ENCODE measurements at places on chromosomes 4 and X.

DNA sequence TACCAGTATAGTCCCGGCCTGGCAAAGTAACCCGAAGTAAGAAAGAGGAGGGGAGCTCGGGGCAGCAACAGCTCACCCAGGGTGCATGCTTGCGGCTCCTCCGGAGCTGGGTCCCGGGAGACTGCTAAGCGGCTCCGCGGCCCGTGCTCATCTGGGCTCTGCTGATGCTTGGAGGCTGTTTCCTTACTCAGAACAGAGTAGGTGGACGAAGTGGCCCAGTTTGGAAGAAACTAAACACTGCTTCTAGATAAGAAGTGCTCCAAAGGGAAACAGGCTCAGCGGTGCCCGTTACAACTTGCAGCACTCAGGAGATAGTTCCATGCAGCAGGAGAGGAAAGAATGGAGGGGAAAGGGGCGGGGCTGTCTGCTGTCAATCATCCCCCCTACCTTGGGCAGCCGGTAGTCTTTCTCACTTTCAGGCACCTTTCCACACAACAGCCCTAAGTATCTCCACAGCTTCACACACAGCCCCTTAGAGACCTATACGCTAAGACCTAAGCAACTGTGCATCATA lies at the start of gene COL4A6:
TSS of gene COL4A6 (minus strand) at position 313 of the 514 bp plus-strand sequence. CDS start at position 87, 226 bp downstream.
- DNase-seq = no peak

DNA sequence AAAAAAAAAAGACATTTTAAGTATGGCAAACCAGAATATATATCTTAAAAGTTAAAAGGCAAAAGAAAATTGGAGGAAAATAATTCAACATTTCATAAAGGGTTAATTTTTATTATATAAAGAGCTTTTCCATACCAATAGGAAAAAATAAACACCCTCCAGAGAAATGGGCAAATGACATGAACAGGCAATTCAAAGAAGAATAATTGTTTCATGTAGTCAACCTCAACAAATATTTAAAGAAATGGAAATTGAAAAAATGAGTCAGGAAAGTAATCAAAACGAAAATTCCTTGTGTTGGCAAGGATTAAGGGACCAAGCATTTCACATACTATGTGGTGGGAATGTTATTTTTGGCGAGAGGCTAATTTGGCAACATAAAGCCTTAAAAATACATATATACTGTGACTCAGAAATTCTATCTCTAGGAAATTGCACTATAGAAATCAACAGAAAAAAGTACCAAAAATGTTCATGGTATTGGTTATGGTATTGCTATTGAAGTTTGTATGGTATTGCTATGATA lies 87.6 kb downstream of the HAUS3 start:
- DNase-seq = no peak

DNA sequence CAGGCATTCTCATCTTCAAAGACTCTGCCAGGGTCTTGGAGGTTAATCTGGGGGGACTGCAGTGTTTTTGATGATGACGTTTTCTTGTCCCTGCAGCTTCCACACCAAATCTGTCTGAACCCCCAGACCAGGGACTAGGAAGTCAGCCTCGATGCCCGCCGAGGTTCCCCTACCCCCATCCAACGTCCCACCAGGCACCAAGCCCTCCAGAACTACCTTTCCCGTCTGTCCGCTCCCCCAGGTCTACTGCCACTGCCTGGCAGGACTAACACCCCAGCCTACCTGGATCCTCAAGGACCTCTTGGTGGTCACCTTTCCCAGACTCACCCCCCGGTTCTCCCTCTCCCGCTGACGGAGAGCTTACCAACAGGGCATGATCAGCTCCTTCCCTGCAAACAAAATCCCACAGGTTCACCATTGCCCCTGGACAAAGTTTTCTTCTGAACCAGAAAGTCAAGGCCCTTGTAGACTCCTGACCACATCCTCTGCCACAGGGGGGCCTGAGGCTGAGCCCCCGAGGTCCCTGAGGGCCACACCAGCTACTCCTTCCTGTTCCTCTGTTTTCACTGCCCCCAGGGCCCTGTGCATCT lies 40.9 kb downstream of the HMX1 start:
- no peak for DNase-seq

DNA sequence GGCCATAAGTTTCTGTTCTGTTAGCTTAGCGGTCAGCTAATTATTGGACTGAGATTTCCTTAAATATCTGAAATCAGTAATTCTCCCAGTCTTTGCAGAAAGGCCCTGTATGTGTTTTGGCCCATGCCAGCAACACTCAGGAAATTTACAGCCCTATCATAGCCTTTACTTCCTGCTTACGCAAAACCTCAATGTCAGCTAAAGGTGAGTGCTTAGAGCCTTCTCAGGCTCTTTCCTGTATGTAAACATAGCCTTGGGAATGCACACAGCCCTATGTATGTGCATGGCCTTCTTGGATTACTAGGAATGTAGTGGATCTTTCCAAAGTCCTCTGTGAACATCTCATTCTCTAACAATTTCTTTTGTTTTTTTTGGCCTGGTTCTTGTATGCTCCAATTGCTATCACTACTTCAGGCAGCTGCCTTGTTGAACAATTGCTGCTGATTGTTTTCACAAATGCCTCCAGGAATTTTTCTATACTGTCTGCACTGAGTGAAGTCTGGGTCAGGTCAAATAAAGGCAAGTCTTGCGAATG lies 200.0 kb downstream of the PPP1R2C start:
- no peak for DNase-seq

- DNase-seq = no peak
Observed at GRCh38 chrX:37378404-37378803, 29.2 kb downstream of the PRRG1 start.

- DNase-seq = no peak
Observed at GRCh38 chrX:24482823-24483415, 17.8 kb downstream of the PDK3 start.

- DNase-seq = no peak
Observed at GRCh38 chrX:71525316-71525715, 7.6 kb upstream of the OGT start.

DNA sequence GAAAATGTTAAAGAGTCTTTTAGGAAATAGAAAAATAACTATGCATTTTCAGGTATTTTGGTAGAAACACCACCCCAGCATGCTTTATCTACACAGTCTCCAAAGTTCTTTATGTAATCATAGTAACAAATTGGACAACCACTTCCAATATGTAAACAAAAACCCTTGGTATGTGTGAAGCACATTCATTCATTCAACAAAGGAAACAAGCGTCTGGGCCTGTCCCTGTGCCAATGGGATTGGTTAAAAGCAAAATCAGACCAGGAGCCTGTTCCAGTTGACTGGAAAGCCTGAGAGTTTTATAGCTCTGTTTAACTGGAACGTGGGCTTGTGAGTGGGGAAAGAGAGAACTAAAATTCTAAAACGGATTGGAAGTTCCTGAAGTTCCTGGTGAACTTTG lies 41.3 kb upstream of the TENM3 start:
- DNase-seq = no peak

DNA sequence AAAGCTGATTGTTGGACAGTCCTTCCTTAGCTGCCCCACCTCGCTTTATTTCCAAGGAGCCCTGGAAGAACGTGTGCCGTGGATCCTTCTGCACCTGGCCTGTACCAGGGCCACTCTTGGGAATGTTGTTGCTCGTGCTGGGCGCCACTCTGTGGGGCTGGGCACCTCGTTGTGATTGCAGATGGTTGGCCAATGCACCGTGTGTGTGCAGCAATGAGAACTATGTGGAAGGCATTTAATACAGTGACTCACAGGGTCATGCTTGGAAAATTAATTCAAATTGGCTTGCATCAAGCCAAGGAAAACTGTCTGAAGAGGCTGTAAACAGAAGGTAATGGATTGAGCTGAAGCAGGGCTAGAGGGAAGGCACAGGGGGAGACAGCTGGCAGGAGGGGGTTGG lies 37.0 kb upstream of the CD99L2 start:
- no peak for DNase-seq

DNA sequence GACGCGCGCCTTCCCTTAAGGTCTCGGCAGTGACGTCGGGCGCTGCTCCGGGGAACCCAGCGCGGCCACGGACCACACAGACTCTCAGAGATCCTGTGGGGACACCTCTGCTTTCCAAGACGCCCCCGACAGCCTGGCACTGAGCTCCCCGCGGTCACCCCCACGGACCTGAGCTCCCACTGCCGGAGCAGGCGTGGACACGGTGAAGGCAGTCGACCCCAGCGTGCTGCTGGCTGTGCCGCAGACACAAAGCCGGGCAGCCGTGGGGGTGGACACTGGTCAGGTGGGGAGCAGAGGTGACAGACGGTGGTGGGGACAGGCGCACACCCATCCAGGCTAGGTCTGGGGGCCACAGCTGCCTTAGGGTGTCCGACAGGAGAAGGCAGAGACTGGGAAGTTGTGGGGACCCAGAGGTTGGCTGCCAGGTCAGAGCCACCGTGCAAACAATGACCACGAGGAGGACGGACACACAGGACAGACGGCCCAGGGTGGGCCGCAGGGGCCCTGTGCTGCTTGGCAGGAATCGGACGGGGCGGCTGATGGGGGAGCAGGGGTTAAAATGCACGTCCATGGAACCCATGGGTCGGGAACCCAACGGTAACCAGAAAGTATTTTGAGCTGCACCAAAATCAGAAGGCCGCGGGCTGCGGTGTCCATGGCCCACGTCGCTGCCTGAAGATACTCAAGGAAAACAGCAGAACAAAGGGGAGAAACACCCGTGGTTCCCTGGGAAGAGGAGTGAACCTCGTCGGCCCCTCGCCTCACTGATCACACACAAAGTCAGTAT lies 16.6 kb upstream of the GTPBP6 start:
- no peak for DNase-seq

GRCh38 chr4:8224975-8225625 lies 26.0 kb downstream of the SH3TC1 start:
- no peak for DNase-seq

DNA sequence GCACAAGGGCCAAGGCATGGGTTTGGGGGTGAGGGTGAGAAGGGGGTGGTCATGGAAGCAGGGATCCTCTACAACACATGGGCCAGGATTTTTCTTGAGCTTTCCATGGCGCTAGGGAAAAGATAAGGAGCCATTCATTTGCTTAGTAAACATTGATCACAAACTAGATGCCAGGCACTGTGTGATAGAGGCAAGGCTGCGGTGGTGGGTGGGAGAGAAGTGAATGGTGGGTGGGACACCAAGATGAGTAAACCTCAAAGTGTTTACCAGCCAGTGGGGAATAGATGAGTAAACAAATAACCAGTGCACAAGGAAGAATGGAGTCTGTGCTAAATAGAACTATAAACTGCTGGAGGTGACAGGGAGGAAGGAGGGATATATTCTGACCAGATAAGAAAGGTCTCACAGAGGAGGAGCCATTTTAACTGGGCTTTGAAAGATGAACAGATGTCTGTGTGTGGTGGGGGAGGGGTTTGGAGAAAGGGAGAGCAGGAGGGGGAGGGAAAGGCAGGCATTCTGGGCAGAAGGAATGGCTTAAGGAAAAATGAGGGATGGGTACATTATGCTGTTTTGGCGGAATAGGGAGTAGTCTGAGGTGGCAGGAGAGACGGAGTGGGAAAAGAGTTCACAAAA lies 48.0 kb upstream of the LAS1L start:
- DNase-seq = no peak

DNA sequence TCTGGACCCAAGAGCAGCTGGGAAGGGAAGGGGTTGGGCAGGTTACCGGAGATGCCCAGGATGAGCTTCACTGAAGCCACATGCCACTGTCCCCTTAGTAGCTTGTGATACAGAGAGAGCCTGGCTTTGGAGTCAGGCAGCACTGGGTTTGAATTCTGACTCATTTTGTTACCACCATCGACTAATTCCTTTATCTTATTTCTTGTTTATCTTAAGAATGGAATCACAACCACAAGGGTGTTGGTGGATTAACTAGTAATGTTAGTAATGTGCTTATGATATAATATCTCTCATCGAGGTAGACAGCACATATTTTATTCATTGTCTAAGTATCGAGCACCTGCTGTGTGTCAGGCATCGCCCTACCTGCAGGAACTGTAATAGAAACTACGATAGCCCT lies 17.7 kb upstream of the STX18 start:
- DNase-seq = no peak

GRCh38 chrX:154019633-154020528 lies at the start of gene IRAK1:
TSS of gene IRAK1 (minus strand) at chrX:154019902. CDS start at chrX:154019812, 90 bp downstream.
- peak; percentile 24 for DNase-seq
